NCI-H446 (cell line): ENCODE measurements at places on chromosomes 3 and 15.

DNA sequence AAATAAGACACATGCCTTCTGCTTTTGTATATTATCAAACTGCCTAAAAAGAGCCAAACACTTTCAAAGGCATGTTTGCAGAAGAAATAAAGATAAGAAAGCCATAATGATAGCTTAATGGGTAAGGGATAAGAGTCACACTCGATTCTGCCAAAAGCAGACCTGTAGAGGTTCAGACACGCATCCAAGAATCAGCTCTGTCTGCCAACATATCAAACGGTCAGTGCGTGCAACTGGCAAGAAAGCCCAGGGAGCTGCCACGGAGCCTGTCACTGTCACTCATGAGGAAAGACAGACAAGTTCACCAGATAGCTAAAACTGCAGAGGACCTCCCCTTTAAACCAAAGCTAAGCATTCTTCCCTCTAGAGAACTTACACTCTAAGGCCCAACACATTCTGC lies 23.2 kb downstream of the DCP1A start:
- DNase-seq, result no peak

GRCh38 chr15:68636256-68636655 lies 57.5 kb downstream of the CORO2B start:
- no peak for DNase-seq

DNA sequence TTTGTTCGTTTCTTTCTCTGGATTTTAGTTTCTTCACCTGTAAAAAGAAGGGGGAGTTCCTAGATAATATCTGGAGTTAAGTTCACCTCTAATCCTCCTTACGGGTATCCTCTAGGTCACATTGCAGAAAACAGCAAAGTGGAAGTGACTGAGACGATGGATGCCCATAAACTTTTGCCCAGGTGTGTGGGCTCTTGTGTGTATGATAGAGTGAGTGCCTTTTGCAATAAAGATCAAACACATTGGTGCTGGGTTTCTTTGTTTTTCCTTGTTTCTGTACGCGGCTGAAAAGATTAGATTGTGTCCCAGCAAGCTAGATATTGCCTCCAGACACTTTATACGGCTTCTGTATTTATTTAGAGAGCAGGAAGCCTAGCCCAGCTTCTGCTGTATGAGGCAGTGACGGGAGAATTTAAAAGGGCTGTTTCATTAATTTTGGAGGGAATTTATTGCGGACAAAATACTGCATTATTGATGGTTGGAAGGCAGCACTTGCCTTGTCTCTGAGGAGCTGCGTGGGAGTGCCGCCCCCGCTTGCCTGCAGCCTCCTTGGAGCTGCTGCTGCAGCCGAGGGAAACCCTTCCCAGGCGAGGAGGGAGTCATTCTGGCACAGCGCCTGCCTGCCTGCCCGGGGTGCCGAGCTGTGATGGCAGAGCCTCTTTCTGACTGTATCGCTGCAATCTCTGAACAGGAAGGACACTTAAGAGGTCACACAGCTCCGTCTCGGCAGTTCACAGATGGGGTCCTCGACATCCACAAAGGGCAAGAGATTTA lies 38.5 kb downstream of the PYDC2 start:
- DNase-seq, result peak; percentile 50

GRCh38 chr3:157354722-157355121 lies 81.9 kb upstream of the PTX3 start:
- peak; percentile 53 for DNase-seq

DNA sequence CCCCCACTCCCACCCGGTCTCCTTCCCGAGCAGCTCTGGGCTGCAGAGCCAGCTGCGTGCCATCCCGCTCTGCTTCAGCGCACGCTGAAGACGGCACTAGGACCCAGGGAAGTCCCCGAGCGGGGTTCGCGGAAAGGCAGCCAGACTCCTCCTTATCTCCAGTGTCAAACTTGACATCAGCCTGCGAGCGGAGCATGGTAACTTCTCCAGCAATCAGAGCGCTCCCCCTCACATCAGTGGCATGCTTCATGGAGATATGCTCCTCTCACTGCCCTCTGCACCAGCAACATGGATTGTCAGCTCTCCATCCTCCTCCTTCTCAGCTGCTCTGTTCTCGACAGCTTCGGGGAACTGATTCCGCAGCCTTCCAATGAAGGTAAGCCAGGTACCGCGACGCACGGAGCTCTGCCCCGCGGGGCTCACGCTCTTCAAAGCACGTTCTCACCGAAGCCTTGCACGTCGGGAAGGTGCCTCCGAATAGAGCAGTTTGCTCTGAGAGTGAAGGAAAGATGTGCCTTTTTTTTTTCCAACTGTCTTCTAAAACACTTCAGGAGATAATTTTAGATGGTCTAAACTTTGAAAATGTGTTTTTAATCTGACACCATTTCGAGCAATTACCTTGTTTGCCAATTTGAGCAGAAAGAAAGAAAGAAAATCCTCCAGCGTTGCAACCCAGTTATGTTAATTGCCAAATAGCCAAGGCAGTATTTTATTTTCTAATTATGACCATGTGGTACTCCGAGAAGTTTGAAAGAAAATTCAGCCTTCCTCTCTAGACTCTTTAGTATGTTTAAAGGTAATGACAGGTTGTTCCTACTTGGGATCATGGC lies at the start of gene EPHA3:
Gene EPHA3, plus strand, starts transcription at position 161 of the 830 bp plus-strand sequence. Its CDS starts 128 bp downstream, at position 289.
- DNase-seq, result peak; percentile 89

DNA sequence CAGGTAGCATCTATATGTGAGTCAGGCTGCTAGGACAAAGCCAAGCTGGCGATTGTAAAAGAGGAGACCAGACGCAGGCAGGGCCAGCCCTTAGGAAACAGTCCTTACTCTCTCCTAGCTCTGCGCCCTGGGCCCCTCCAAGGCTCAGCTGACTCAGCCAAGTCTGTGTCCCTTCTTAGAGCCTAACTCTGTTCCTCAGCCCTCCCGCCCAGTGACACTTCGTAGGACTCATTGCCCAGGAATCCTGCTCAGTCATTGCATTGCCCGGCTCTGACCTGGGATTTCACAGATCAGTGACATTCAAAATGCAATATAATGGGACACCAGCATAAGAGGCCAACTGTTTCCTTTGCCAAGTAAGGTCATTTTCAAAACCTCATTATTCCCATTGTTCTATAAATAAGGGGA lies 244.2 kb downstream of the TLE3 start:
- DNase-seq, result no peak

GRCh38 chr3:84974347-84974746 lies 15.6 kb downstream of the CADM2 start:
- no peak for DNase-seq

DNA sequence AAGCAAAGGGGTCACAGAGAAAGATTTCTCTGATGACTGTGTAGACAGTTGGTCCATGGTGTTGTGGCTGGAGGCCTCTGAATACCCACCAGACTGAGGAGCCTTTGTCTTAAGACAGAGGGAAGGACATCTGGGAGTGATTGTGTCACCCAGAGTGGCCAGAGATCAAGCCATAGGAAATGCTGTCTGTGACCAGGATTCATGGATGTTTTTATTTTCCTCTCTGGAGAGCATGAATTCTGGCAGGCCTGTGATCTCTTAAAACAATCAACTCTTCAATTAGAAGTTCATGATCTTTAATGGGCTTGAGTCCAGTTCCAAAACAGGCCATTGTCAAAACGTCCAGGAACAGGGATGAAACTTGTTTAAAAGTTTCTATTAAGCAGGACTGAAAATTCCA lies 198.9 kb upstream of the CTDSPL start:
- no peak for DNase-seq

- DNase-seq, result no peak
These were observed 24.5 kb upstream of the SLCO2A1 start for GRCh38 chr3:134054231-134054630.

DNA sequence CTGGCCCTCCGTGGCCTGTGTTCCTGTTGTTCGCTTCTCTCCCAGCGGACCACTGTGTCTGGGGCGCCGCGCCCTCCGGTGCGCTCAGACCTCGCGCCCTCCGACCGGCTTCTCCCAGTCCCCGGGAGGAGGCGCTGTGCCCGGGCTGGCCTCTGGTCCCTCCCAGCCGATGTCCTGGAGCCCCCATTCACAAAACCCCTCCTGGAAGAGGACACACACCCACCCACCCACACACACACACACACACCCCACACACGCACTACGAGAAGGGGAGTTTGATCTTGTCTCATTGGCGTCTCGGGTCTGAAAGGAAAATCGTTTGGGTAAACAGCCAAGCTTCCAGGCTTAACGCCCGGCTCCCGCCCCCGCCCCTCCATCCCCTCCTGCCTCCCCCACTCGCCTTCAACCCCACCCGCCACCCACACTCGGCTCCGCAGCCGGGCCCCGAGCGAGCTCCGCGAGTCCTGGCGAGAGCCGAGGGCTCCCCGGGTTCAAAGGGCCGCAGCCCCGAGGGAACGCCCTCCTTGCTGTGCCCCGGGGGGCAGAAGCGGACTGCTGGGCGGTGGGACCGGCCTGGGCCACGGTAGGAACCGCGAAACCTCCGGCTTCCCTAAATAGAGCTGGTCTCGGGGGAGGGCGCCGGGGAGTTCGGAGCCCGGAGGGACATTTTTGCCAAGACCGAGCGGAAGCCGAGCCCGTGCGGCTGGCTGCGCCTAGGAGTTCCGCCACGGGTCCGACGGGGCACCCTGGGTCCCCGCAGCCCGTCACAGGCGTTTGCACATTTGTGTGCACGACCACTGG lies 23.6 kb downstream of the NR2F2 start:
- no peak for DNase-seq

GRCh38 chr3:76361010-76361409 lies 575.7 kb upstream of the ZNF717 start:
- no peak for DNase-seq

- DNase-seq, result no peak
These were observed 15.5 kb downstream of the SLC25A26 start for GRCh38 chr3:66236281-66236680.

DNA sequence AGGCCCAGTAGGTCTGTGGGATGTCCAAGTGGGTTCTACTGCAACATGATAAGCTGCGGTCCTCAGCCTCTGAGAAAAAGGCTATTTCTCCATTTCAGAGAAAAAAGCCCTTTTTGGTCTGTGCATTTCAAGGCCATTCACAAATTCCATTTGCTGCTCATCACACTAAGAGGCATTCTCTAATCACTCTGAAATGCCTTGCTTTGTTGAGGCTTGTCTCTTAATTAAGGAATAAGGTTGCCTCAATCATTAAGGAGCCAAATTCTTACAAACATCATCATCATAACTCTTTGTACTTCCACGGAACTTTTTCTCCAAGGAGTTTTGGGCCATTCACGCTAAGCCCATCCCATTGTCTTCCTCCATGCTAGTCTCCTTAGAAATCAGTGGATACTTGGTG lies 74.4 kb downstream of the BOC start:
- no peak for DNase-seq

GRCh38 chr15:90742087-90742486 lies 24.9 kb downstream of the BLM start:
- DNase-seq, result no peak

- no peak for DNase-seq
These were observed 16.7 kb upstream of the SH3GL3 start for GRCh38 chr15:83430441-83430840.

- no peak for DNase-seq
These were observed 49.4 kb upstream of the UBE2E1 start for GRCh38 chr3:23756206-23756840.

GRCh38 chr3:12400616-12401194 lies 83.6 kb upstream of the TSEN2 start:
- DNase-seq, result no peak

GRCh38 chr15:81547521-81548132 lies 173.6 kb upstream of the TMC3 start:
- DNase-seq, result no peak

DNA sequence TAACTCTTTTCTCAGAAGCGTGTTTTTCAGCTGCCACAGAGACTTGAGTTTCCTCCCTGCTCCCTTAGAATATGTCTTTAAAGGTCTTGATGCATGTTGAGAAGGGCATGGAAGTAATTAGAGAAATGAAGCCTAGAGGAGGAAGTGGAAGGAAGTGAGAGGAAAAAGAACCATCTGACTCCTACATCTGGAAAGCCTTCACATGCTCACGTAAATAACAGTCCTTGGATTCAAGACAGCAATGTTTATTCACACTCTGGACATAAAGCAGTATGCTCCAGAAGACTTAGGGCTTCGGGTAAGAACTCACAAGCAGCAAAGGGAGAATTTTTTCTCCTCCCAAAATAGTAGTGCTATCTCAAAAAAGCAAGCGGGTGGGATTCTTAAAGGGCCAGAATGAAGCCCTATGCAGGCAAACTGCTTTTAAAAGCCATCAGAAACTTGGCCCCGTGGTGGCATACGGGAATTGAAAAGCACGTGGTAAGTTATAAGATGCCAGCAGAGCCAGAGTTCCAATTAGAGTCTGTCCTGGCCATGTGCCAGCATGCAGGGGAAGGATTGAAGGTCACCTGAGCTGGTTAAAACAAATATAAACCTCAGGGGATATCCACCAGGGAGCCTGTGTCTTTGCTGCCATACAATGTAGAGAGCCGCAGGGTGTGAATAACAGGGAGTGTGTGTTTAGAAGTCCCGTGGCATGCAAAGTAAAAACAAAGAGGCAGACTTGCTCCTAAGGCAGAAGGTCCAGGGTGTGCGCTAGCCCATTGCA lies 380.8 kb upstream of the NDN start:
- no peak for DNase-seq

DNA sequence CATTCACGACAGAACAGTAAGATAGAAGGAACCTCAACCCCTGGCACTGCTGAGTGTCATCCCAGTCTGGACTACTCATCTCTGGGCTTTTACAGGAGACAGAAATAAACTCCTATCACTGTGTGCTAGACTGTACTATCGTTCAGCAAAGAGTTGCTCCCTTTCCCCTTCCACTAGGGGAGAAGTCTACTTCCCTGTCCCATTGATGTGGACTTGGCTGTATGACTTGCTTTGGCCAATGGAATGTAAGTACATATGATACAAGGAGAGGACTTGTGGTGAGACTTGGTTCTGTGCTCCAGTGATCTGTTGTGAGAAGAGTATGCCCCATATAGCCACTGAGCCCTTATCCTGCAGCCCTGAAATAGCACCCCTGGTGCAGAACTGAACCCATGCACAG lies 5.3 kb upstream of the KIF7 start:
- no peak for DNase-seq

- DNase-seq, result no peak
These were observed 152.0 kb downstream of the TJP1 start for GRCh38 chr15:29670266-29670665.

GRCh38 chr3:193996641-193997089 lies 139.3 kb upstream of the HES1 start:
- DNase-seq, result no peak

- DNase-seq, result no peak
These were observed 26.8 kb downstream of the LRRC31 start for GRCh38 chr3:169842960-169843359.

- no peak for DNase-seq
These were observed 426.5 kb upstream of the KCNMB2 start for GRCh38 chr3:178109691-178110090.

GRCh38 chr3:124429129-124429815 lies 301.0 kb upstream of the UMPS start:
- peak; percentile 92 for DNase-seq
